ENCODE measurements at places on chromosomes 5 and 9.
A peak's percentile ranks its signal among the peaks of the same experiment; 100 is the strongest.

GRCh38 chr9:19769213-19769612 lies 19.6 kb downstream of the SLC24A2 start:
- DNase-seq, result no peak

- no peak for DNase-seq
These were observed 385.3 kb upstream of the RIOK2 start for GRCh38 chr5:97568382-97568781.

DNA sequence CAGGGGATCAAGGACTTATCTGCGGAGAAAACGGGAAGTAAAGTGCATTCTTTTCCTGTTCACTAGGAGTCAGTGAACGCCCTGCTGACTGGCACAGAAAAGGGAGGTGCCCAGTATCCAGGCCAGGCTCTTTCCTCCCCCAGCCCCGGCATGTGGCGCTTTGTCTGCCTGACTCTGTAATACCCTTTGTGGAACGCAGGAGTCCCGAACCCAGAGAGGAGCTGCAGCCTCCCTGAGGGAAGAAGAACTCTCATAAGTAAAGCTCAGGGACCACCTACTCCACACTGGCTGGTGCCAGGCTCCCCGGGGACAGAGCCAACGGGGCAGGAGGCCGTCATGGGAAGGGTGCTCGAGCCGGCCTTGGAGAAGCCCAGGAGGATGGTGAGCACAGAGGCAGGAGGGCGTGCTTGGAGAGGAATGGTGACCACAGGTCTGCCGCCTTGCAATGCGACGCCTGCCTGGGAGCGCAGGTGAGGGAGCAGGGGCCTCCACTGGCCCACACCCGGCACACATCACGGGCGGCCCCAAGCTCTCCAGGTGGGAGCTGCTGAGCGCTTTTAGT lies 31.5 kb downstream of the VAV2 start:
- DNase-seq, result peak; percentile 29

GRCh38 chr5:143135832-143136551 lies 267.5 kb downstream of the NR3C1 start:
- no peak for DNase-seq

GRCh38 chr5:14743601-14744295 lies 79.2 kb downstream of the OTULIN start:
- no peak for DNase-seq

DNA sequence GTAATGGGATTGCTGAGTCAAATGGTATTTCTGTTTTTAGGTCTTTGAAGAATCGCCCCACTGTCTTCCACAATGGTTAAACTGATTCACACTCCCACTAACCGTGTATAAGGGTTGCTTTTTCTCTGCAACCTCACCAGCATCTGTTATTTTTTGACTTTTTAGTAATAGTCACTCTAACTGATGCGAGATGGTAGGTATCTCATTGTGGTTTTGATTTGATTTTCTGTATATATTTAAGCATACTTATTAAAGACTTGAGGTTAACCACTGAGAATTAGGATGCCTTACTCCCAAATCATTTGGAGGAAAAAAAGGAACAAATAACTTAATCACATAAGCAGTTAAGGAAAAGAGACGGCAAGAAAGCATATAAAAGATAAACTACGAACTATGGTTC lies 181.6 kb upstream of the FST start:
- no peak for DNase-seq

GRCh38 chr5:59813761-59814536 lies 79.6 kb downstream of the PDE4D start:
- DNase-seq, result no peak

DNA sequence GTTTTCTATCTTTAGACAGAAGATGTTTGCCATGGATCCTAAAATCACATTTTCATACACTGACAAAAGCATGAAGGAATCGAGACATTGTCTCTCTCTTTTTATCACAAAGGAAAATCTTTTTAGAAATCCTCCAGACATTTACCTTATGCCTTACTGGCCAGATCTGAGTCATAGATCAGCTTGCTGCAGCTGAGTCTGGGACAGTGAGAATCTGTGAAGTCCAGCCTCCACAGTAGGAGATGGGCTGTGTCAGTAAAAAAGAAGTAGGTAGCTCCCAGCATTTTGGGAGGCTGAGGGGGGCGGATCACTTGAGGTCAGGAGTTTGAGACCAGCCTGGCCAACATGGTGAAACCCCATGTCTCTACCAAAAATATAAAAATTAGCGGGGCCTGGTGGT lies 333.4 kb upstream of the ZNF462 start:
- no peak for DNase-seq

- no peak for DNase-seq
These were observed 74.8 kb downstream of the HABP4 start for GRCh38 chr9:96524764-96525163.

DNA sequence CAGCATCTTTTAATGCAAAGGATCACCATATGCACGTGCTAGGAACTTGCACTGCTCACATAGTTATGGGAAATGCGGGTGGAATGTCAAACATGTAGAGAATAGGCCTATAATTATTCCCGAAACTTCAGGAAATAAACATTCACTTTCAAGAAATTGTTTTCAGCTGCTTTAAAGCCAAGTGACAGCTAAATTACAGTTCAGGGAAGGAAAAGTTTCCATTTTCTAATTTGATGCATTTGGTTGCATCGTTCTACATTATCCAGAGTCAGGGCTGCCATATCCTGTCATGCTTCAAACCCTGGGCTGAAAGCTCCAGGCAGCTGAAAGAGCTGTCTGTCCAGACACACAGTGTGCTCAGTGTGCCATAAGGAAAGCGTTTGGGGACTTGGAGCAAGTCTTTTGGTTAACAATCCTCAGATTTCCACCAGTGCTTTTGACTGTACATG lies 518.1 kb downstream of the CSNK1G3 start:
- DNase-seq, result no peak

GRCh38 chr9:128862401-128862851 lies 19.3 kb downstream of the KYAT1 start:
- DNase-seq, result no peak

DNA sequence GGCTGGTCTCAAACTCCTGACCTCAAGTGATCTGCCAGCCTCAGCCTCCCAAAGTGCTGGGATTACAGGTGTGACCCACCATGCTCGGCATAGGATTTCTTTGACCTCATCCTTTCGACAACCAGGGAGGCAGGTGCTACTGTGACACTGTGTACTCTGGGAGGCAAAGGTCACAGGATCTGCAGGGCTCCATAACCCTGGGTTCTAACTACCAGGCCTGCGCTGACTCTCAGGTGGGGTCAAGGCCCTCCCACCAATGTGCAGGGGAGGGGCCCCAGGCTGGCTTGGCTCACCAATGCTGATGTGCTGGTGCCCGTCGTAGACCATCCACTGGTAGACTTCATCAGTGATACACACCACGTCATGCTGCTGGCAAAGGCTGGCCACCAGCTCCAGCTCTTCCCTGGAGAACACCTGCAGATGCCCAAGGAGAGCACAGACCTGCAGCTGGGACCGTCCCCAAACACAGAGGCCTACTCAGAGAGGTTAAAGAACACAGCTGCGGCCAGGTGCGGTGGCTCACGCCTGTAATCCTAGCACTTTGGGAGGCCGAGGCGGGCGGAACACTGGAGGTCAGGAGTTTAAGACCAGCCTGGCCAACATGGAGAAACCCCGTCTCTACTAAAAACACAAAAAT lies 7.0 kb upstream of the SPOUT1 start:
- no peak for DNase-seq

DNA sequence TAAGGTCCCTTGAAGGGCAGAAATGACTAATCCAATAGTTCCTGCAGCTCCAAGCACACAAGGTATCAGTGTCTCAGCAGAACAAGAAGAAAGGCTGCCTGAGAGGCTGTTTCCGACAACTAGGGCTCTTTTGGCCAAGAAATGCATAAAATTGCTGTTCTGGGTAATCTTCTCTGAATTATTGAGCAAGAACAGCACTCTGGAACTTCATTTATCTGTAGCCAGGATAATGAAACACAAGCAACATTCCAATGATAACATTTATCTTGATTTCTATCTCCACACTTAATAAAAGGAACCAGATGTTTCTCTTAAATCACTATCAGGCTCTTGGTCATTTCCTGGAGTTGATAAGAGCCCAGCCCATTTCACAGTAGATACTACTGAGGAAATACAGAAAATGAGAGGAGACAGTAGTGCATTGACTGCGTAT lies 17.0 kb upstream of the AUH start:
- no peak for DNase-seq

GRCh38 chr9:116333254-116333653 lies 179.7 kb downstream of the PAPPA start:
- no peak for DNase-seq

- DNase-seq, result peak; percentile 60
These were observed 26.1 kb downstream of the IDNK start for GRCh38 chr9:83649080-83649479.

DNA sequence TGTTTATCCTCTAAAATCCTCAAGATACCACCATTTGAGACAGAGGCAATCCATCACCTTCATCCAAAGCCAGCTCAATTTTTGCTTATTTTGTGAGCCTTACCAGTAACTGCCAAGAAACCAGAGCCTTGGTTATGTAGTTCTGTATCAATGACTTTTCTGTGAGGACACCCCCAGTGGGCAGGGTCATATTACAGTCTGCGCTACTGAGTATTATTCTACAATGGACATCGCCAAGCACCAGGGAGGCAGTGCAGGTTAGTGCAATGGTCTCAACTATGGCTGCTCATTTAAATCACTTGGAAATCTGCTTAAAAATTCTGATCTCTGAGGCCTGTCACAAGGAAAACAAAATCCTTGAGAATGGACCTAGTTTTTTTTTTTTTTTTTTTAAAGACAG lies 90.5 kb upstream of the NIPAL4 start:
- DNase-seq, result no peak

DNA sequence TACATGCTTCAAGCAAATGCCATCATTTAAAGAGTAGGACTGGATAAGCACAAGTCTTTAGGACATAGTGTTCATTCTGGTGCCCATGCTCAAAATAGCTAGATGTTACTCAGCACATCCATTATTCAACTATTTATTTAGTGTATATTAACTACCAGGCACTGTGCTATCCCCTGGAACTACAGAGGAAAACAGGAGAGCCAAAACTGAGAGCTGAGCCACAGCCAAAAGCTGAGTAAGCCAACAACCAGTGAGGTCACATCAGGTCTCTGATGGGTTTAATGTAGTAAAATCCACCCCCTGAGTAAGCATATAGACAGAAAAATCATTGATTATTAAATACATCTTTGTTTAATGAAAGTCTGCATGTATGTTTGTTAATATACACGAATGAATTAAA lies 469.3 kb upstream of the DMAC1 start:
- no peak for DNase-seq

DNA sequence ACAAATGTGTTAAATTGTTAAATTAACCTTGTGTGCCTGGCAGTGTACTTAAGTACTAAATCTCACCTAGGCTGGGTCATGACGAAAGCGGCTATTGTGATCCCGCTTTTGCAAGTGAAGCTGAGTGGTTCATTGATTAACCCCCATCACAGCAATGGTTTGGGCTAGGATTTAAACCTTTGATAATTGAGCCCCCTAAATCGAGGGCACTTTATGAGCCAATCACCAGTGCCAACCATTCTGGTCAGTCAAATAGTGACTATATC lies 22.8 kb downstream of the HNRNPK start:
- DNase-seq, result no peak

GRCh38 chr9:109264877-109265587 lies 55.8 kb downstream of the EPB41L4B start:
- DNase-seq, result peak; percentile 76

GRCh38 chr9:105418588-105419500 lies 29.0 kb upstream of the FSD1L start:
- DNase-seq, result no peak

DNA sequence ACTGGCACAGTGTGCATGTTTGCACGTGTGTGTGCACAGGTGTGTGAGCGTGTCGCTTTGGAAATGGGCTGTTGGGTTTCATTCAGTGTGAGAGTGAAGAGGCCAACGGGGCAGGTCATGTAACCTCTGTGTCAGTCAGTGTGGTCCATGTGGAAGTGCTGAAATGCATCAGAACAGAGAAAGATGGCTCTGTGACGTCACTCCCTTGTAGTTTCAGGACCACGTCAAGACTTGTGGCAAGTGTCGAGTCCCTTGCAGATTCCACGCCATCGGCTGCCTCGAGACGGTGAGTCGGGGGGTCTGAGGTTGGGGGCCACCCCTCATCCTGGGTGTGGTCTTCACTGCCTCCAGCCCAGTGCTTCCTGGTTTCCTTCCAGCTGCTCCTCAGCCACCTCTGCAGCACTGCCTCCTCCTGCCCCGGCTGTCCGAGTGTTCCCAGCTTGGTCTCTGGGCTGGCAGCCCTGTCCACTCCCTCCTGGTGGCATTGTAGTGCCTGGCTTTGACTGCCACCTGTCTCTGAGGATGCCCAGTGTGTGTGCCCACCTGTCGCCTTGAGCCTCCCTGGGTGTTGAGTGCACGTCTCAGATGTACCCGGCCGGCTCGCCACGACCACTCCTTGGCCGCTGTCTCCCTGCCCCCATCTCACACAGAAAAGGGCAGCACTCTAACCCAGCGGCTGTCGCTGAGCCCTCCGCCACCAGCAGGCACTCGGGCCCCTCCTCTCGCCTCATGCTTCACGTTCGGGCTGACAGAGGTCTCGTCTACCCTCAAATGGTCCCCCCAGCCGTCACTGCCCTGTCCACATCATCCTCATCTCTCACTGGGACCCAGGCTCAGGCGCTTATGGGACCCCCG lies 28.0 kb downstream of the FBXW5 start:
- DNase-seq, result no peak

DNA sequence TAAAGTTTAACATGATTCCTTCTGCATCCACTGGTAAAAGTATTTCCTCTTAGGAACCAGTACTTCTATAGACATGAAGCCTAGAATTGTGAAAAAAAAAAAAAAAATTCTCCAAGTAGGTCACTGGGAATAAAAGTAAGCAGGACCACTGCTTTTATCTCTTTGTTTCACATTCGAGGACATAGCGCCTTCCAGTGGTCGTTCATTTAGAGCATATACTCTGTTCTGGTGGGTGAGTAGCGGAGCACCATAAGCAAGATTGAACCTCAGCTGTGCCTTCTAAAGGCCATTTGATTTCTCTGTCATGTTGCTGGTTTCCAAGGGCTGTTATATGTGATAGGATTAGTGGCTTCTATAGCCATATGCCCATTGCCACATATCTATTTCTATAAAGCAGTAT lies 393.1 kb downstream of the TMEM232 start:
- DNase-seq, result no peak

DNA sequence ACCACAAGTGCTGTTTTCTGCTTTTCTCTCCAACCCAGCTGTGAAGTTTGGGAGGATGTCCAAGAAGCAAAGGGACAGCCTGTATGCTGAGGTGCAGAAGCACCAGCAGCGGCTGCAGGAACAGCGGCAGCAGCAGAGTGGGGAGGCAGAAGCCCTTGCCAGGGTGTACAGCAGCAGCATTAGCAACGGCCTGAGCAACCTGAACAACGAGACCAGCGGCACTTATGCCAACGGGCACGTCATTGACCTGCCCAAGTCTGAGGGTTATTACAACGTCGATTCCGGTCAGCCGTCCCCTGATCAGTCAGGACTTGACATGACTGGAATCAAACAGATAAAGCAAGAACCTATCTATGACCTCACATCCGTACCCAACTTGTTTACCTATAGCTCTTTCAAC lies 145.2 kb downstream of the RORB start:
- DNase-seq, result no peak

All from heart left ventricle (tissue), 16 donors.